Right renal pelvis (tissue), 4 donors: ENCODE measurements at places on chromosomes 2 and 18. TPM values are rescaled to one million over a fixed set of nuclear protein-coding genes. Genes with fewer than 3 reads are reported as not detected.

Gene KLHL14
- polyA plus RNA-seq, result 29.2 TPM

Gene PMAIP1
- polyA plus RNA-seq, result 3.4 TPM

Gene MAP3K19
- polyA plus RNA-seq, result 0.73 TPM

Gene HOXD10
- polyA plus RNA-seq, result 178 TPM

Gene RPRD1A
- polyA plus RNA-seq, result 73.4 TPM

Gene TFCP2L1
- polyA plus RNA-seq, result 62.6 TPM

Gene C18orf32
- polyA plus RNA-seq, result 31.7 TPM

Gene DCDC2C
- polyA plus RNA-seq, result 0.27 TPM

Gene MGAT4A
- polyA plus RNA-seq, result 31.6 TPM

Gene RAB6C
- 0.72 TPM for polyA plus RNA-seq

Gene CSRNP3
- 11.8 TPM for polyA plus RNA-seq

Gene MLPH
- 1.1 TPM for polyA plus RNA-seq

Gene SAG
- polyA plus RNA-seq, result 0.07 TPM

Gene RGPD3
- 0.33 TPM for polyA plus RNA-seq

Gene TUBA3E
- 0.04 TPM for polyA plus RNA-seq

Gene ABCB11
- not detected for polyA plus RNA-seq

Gene STK11IP
- polyA plus RNA-seq, result 22.2 TPM

Gene DDX18
- 86.3 TPM for polyA plus RNA-seq

Gene HS6ST1
- polyA plus RNA-seq, result 92.3 TPM

DNA sequence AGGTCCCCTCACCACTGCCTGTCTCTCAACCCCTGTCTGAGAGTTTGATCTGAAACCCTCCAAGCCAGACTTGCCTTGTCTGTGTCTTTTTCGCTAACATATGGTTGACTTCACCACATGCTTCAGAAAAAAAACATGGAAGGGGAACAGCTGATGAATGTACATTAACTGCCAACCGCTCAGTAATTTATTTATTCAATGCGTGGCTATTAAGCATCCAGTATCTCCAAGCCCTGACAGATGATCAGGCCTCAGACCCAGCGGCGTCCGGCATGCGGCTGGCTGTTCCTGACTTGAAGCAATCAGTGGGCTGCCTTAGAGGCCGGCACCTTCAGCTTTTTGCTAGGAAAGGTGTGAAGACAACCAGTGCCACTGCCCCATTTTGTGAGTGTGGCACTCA, 62.3 kb downstream of the NGEF start:
- no peak for DNase-seq

GRCh38 chr2:16828828-16829160, 163.2 kb upstream of the CYRIA start:
- DNase-seq, result no peak

GRCh38 chr2:209321076-209321475, 102.8 kb upstream of the MAP2 start:
- no peak for DNase-seq

DNA sequence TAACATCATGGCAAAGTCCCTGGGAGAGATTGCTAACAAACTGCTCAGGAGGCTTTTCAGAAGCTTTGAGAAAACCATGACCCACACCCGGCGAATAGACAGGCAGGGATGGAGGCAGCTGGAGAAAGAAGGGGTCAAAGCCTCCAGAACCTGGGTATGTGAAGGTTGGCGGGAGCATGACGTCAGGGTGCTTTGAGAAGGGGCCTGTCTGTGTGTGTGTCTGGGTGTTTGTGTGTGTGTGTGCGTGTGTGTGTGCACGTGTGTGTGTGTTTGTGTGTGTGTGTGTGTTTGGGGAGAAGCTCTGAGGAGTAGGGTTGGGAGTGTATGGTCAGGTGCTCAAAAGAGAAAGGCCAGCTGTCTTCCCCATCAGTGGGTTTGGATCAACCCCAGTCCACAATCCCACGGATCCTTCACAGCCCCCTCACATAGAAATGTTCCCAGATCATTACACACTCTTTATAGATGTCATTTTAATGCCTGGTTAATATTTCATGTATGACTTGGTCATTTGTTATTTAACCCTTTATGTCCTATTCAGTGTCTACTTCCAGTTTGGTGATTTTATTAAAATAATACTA, 254.1 kb upstream of the SMIM21 start:
- no peak for DNase-seq

- no peak for DNase-seq
Measured at GRCh38 chr2:183224948-183225347, 100.7 kb downstream of the NUP35 start.

DNA sequence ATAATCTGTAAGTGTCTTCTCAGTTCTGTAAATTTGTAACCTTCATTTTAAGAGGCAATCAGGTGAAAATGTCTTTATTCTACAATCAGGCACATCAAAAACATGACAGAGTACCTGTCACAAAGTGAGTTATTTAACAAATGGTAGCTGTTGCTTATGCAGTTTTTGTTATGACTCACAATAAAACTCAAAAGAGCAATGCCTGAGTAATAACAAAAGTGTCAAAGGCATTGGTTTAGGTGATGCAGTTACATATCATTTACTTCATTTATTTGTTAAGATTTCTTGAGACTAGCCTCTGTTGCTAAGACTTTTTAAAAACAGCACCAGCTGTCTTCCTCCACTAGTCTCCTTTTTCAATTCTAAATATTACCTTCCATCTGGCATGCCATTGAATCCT, 177.8 kb downstream of the KIAA1328 start:
- no peak for DNase-seq

- DNase-seq, result no peak
Measured at GRCh38 chr2:222572264-222572721, 83.6 kb downstream of the FARSB start.

GRCh38 chr2:8015848-8016600, 665.8 kb upstream of the ID2 start:
- no peak for DNase-seq

DNA sequence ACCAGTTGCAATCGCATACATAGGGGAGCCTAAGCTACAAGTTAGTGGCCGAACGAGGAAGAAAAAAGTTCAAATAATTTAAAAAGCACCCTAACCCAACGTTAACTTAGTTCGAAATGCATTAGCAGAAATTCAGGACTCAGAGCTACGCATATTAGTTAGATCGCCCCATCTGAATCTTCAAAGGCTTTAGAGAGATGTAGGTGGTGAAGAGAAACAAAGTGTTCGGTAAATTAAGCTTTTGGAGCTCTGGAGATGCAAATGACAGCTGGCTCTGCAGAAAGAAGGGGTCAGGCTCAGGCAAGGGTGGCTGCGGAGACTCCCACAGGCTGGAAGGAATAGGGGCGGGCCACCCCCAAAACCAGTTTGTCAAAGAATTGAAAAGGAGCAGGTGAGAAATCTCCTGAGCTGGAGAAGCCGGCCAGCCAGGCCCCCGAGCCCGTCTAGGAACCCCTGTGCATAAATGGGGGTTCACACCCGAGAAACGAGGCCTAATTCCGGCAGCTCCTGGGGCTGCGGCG, 621 bp downstream of the TXNL1 start:
- DNase-seq, result peak; percentile 20

GRCh38 chr18:70598406-70598805, 309.6 kb downstream of the SOCS6 start:
- DNase-seq, result no peak

DNA sequence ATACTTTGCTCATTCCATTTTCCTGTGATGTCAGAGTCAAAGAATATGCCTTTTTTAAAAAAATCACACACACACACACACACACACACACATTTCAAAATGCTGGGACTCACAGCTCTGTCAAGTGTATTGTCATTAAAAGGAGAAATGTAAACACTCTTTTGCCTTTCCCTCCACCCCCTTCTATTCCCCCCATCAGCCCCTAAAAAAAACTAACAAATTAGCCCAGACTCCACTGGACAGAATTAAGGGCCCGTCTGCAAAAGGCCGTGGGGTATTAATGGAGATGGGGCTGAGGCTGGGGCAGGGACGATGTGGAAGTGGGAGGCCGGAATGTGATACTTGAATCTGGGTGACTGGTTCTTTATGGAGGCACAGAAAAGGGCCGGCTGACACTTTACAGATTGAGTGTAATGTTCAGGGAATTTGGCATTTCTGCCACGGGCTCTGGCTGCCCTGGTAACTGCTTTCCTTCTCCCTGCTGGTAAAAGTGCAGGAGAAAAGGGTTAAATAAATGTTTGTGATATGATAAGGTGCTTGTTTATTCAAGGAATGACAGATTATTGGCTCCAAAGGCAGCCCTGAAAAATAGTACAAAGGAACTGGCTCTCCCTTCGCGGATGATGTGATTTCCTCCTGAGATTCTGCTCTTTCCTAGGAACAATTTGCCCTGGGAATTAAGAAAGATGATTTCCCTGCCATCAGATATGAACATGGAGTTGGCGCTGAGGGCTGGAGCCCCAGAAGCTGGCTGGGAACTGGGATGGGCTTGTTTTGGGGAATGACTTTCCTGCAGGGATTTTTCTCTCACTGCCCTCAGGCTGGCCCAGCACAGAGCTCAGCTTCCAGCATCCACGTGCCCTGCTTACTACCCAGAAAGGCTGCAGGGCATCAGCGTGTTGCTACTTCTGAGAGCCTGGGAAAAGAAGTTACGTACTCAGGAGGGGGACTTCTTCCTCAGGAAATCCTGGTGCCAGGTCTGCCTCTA, 52.8 kb upstream of the CTAGE1 start:
- DNase-seq, result no peak

DNA sequence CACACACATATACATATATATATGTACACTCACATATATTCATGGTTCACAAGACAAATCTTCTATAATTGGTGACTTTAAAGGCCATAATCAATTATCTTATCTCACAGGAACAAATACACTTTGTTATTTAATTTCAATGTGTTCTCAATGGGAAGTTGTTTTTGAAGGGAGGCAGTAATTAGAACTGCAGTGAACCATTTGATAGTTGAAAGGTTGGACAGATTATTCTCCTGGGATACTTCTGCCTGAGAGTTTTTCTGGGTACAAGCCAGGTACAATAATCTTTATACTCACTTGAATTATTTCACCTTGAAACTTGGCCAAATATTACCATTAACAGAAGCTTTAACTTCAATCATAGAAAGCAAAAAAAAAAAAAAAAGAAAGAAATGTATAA, 546.6 kb upstream of the LRRTM4 start:
- no peak for DNase-seq

DNA sequence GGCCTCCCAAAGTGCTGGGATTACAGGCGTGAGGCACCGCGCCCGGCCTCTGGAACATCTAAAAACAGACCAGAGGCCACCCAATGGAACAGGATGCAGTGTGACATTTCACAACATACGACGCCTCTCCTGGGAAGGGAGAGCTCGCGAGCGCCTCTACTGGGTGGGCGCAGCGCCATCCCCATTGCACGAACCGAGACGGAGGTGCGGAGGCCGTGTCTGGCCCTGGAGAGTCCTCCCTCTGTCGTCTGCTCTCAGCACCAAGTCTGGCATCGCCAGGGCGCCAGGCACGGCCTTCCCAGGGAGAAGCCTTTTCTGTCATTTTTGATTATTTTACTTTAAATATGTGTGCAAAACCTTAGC, 9.4 kb upstream of the GBX2 start:
- no peak for DNase-seq

- DNase-seq, result no peak
Measured at GRCh38 chr2:98736464-98736889, 5.5 kb upstream of the MGAT4A start.

GRCh38 chr2:155653176-155653575, 679.3 kb downstream of the NR4A2 start:
- no peak for DNase-seq

GRCh38 chr2:17398770-17399169, 119.5 kb downstream of the RAD51AP2 start:
- DNase-seq, result no peak

- no peak for DNase-seq
Measured at GRCh38 chr2:129793431-129793902, 186.0 kb upstream of the RAB6C start.

DNA sequence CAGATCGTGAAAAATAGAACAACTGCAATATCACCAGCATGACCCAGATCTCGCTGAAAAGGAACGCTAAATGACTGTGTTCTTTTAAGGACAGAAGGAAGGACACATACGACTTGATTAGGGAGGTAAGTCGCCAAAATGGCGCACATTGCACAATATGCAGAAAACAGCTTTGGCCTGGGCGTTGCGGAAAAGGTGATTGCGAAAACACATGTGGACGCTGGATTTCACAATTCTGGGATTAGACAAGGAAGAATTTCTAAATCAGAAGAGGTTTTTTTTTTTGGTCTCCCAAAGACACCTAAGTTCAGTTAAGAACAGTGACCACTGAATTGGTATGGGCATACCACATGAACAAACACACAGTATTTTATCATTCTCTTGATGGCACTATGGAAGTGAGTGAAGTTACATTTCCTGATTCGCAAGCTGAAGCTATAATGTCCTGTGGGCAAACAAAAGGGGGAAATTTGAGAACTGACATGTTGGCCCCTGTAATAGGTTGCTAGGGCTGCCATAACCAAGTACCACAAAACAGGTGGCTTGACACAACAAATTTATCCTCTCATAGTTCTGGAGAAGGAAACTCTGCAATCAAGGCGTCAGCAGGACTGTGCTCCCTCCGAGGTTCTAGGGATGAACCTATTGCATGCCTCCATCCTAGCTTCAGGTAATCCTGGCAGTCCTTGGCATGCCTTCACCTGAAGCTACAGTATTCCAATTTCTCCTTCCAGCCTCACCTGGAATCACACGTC, 25.8 kb upstream of the ERICH2 start:
- no peak for DNase-seq

- DNase-seq, result peak; percentile 38
Measured at GRCh38 chr2:85797921-85798320, 44.1 kb downstream of the ATOH8 start.

DNA sequence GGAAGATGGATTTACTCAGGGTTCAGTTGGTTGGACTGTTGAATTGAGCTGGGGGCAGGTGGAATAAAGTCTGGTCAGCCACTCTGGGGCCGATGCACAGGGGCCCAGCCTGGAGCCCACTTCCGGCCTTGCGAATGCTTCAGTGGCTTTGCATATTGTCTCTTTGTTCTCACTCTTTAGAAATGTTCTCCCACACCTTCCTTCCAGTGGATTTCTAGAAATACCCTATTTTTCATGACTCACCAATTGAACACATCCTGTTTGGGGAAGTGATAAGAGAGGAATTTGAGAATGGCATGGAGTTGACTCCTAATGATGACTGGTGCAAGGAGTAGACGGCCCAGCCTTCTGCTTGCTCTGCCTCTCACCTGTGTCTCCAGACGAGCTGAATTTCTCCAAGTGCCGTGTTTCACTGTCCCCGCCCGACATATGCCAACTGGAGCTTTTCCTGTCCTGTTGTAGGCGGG, 28.1 kb downstream of the ASAP2 start:
- no peak for DNase-seq

GRCh38 chr2:232162187-232162586, 200.7 kb downstream of the DIS3L2 start:
- no peak for DNase-seq

GRCh38 chr18:75162467-75162866, 46.5 kb downstream of the PTGR3 start:
- DNase-seq, result no peak

- DNase-seq, result no peak
Measured at GRCh38 chr2:2950403-2950952, 427.1 kb downstream of the EIPR1 start.
